Stimulated activated CD4-positive, alpha-beta T cell treated with anti-CD3 and anti-CD28 coated beads, TNF-alpha, amount 100 ng/mL, for 24 hours (primary cell): ENCODE measurements at places on chromosomes 11 and 22.

- no peak for DNase-seq
Measured at GRCh38 chr22:21841422-21841821, 26.0 kb downstream of the MAPK1 start.

GRCh38 chr22:39220890-39221850 lies 23.6 kb downstream of the PDGFB start:
- no peak for DNase-seq

GRCh38 chr11:488992-489391 lies 18.1 kb downstream of the RNH1 start:
- DNase-seq, result no peak

DNA sequence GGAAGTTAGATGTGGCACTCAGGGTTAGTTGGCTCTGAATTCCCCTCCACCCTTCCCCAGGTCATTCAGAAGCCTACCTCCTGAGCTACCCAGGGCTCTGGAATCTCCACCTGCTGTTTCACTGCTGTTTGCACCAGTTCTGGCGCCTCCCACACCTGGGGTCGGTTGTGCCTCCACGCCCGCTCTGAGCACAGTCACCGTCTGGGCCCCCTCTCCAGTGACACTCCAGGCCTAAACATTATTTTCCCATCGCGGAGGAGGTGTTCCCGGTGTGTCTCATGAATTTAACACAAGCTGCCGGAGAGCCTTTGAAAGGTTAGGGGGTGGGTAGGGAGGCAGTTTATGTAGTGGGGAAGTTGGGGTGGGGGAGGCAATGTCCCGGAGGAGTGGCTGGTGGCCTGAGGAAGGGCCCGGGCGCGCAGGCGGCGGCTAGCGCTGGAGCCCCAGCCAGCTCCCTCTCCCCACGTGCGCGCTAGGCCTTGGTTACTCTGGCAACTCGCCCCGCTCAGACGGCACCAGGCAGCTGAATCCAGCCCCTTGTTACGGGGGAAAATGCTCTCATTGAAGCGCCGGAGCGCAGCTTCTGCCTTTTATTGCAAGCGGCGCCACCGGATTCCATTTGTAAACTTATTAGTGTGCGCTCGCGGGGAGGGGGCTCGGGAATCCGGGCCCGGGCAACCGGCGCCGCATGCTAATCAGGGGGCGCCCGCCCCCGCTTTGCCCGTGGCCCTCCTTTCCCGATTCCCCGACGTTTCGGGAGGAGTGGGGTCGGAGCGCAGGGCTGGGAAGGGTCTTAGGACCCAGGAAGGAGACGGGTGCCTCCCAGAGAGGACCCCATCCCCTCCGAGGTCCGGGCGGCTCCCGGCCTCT lies 52.4 kb downstream of the GRIK4 start:
- DNase-seq, result no peak

GRCh38 chr22:49554741-49555140 lies 272.9 kb downstream of the BRD1 start:
- no peak for DNase-seq

DNA sequence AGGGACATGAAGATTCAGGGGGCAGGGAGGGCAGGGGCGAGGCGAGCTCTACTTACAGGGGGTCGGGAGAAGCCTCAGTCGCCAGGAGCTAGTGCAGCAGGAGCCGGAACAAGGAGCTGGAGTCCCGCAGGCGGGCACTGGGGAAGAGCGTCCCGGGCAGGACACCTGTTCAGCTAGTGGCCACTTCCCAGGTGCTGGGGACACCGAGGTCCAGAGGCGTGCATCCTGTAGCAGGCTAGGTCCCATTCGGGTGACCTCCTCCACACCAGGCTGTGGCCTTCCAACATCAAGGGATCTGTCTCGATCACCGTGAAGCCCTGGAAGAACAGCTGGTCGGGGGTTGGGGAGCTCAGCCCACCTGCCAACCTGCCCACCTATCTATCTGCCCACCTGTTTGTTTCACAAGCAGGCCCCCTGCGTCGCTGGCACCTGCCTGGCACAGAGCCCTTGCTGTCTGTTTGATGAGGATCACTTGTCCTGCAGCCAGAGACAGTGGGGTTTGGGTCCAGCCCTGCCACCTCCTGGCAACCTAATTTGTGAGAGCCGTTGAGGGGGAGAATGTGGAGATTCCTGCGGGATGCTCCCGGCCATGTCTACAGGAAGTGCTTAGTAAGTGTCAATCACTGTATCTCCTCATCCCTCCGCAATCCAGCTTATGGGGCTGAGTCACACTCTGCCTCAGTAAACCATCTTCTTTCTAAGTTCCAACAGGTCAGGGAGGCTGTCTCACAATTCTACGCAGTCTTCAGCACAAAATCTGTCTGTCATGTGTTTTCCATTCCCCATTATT lies 940.9 kb downstream of the BRD1 start:
- no peak for DNase-seq

DNA sequence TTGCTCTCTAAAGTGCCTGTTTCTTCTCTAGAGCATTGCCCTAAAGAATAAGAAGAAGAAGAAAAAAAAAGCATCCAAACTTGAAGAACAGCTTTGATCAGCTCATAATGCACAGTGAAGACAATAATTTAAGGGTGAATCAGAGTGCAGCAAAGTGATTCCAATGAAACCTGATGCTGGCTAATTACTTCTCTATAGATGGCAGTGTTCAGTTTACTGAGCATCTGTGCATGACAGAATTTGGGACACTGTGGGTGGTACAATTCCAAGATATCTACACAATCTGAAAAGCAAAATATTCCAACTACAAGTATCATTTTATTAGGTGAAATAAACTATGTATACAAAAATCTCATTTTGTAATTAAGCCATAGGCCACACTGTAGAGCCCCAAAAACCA lies 450.5 kb upstream of the CCDC90B start:
- DNase-seq, result no peak

- DNase-seq, result no peak
Measured at GRCh38 chr11:42363701-42364100, 904.2 kb upstream of the LRRC4C start.

DNA sequence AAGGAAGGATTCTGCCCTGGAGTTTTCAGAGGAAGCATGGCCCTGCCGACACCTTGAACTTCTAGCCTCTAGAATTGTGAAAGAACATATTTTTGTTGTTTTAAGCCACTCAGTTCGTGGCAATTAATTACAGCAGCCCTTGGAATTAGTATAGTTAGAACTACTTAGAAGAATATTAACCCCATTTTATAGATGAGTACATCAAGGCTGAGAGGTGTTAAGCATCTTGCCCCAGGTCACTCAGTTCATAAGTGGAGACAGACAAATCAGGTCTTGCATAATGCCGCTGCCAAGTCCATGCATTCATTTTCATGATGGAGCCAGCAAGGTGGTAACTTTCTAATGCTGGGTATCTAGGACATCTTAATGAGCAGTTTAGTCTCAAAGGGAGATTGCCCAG lies 26.6 kb downstream of the LDLRAD3 start:
- no peak for DNase-seq

GRCh38 chr22:24265734-24266133 lies 4.9 kb upstream of the SPECC1L start:
- no peak for DNase-seq

GRCh38 chr22:19807914-19808872 lies 46.5 kb downstream of the GNB1L start:
- DNase-seq, result no peak

GRCh38 chr22:20436768-20437612 lies 635 bp downstream of the SCARF2 start:
- no peak for DNase-seq

GRCh38 chr11:65899356-65900124 lies 648 bp downstream of the FOSL1 start:
- DNase-seq, result peak; percentile 57

GRCh38 chr11:95149651-95150364 lies 60.2 kb downstream of the ENDOD1 start:
- no peak for DNase-seq

- no peak for DNase-seq
Measured at GRCh38 chr11:103936059-103936458, 100.4 kb upstream of the DDI1 start.

DNA sequence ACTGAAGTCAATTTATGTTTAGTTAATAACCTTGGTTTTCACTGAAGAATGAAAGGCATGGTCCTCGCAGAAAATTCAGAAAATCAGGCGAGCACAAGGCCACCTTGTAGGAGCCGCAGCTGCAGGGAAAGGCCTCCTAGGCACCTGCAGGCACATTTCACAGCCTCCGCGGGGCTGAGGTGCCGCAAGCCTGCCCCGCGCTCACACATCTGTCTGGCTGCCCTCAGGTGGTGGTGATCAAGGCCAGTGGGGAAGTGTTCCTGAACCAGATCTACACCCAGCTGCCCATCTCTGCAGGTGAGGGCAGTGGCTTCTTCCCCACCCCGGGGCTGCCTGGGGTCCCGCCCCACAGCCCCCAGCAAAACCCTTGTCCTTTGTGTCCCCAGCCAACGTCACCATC lies 10.5 kb downstream of the MUC5AC start:
- no peak for DNase-seq
